Islet precursor cell (in vitro differentiated cells): ENCODE measurements at places on chromosomes 3 and 15.

GRCh38 chr3:192382861-192383260, 344.5 kb downstream of the FGF12 start:
- DNase-seq: no peak

GRCh38 chr15:96560246-96560895, 229.9 kb downstream of the NR2F2 start:
- DNase-seq: no peak

DNA sequence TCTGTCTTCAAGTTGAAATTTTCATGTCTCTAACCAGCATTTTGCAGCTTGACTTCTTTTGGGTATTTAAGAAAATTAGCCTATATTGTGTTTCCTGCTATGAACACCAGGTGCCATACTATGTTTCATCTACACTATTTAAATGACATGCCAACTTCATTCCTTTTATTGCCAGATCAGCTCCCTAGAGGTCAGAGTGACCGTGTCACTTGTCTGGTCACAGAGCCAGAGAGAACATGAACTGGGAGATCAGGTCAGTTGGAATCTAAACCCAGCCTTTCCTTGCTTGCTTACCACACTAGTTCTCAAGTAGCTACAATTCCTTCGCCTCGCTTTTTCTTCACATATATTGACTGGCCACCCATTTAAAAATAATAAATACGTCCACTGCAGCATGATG, 87.6 kb downstream of the THBS1 start:
- DNase-seq: no peak

DNA sequence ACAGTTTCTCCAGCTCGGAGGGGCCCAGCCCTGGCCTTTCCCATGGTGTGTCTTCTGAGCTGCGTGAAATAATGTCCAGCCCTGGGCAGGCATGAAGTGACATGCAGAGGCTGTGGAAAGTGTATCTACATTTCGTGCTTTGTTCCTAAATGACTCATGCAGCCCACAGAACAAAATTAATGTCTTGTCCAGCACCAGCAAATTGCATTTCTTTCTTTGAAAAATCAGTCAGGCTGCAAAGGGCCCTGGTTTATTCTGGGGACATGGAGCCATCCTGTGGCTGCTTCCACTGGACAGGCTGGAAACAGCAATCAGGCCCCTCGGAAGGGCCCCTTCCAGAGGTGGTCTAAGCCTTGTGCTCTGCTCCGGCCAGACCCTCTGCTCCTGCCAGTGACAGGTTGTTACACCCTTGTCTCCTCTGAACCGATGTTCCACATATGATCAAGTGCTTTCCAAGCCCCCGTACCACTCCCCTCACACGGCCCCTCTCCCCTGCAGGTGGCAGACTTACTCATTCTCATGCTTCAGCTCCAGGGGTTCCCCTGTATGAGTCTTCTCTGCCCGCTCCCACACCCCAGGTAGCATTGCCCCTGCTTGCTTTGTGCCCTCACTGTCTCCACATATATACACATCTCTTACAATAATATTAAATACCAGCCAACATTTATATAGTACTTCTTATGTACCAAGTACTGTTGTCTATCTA, 33.7 kb downstream of the CRYGS start:
- no peak for DNase-seq

- DNase-seq: no peak
Measured at GRCh38 chr15:78350058-78350457, 9.9 kb downstream of the CRABP1 start.

DNA sequence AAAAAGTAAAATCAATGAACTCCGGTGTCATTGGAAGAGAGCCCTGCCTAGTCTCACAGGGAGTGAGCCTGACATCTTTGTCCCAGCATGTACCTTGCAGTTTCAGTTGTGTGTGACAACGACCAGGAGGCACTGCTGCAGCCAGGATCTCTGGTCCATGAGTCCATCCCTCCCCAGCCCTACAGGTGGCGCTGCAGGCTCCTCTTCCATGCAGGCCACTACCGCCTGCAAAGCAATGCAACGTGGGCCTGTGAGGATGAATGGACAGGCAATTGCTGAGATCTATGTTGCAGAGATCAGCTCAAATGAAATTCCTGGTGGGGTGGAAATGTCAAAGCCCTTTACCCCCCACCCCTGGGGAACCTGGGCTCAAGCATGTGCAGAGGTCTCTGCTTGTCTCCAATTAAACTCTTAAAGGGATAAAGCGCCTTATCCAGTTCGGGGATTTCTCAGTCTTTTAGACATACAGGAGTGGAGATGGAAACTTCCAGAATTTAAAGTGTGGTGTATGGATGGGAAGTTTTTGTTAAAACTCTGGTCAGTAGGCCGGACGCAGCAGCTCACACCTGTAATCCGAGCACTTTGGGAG, 35.8 kb downstream of the TKT start:
- DNase-seq: peak; percentile 96

GRCh38 chr3:139537361-139537760, 2.2 kb downstream of the RBP1 start:
- DNase-seq: peak; percentile 91

GRCh38 chr3:40886660-40887425, 312.5 kb upstream of the CTNNB1 start:
- peak; percentile 48 for DNase-seq

DNA sequence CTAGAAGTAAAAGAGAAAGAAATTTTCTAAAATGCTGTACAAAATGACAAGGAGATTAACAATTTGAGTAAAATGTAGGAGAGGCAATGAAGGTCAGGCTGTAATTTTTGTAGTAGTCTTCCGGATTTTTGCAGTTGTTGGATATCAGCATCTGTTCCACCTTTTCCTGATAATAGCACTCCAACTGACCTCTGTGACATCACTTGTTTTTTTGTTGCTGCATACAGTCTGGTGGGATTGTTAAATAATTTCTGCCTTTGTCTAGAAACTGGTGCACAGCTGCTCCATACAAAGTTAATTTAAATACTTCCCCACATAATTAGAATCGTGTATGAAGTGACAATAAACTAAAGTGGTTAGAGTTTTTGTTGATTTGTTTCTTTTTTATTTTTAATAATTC, 731.4 kb downstream of the PLOD2 start:
- no peak for DNase-seq
